ENCODE measurements at places on chromosomes 1 and 21.

GRCh38 chr1:7228252-7228961 lies 443.2 kb downstream of the CAMTA1 start:
- no peak for DNase-seq

GRCh38 chr21:42732033-42732410 lies 78.6 kb downstream of the PDE9A start:
- no peak for DNase-seq

GRCh38 chr1:214413315-214413714 lies 132.4 kb downstream of the SMYD2 start:
- no peak for DNase-seq

DNA sequence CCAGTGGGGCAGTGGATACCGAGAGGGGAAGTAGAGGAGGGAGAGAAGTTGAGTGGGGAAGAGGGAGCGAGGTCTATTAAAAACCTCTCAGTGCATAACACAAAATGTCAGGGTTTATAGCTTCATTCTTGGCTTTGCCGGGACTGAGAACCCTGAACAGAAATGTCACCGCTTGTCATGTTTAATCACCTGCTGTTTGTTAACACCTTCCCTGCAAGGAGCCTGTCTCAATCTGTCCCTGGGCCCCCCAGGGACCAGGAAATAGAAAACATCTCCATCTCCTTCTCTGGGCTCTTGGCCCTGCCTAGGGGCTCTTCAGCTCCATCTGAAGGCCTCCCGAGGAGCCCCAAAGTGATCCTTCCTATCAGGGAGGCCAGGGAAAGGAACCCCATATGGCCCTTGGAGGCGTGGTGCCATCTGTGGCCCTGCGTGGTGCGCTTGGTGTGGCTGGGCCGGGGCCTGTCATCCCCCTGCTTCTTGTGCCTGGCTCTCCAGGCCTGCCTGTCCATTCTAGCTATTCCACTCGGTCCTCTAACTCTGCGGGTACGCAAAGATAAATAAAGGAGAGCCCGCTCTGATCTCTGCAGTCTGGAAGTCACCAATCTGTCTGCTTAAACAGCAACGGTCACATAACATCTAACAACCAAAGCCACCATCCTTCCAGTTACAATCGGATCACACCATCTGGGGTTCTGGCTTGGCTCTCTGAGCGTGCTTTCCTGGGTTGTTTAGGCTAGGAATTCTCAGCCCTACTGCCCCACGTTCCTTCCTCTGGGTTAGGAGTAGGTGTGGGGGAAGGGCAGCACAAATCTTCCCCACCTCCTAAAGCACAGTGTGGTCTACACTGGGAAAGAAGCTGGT lies 113.8 kb downstream of the CASZ1 start:
- DNase-seq = no peak

DNA sequence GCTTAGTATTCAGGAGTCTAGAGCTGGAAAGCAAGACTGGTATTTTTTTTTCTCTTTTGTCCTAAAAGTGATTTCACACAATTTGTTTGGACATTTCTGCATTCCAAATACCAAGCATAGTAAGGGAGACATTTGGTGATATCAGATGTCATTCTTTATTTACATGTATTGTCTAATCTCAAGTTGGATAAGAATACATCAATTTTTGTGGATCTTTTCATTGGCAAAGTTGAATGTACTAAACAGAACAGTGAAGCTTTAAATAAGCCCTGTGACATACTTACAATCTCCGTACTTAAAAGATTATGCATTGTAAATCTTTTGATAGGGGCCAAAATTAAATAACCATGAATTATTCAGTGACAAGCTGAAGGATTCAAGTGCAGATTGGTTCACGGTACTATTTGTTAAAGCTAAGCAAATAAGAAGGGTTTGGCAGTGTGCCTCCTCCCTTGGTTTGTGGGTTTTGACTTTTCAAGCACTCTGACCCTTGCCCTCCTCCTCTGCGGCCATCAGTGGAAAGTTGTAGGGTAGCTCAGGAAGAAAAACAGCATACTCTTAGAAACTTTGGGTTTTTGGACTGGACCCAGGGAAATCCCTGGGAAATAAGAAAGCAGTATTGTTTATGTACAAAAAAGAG lies 663.7 kb downstream of the ADGRL2 start:
- DNase-seq = peak; percentile 89

- no peak for DNase-seq
These were observed 15.2 kb upstream of the SRP9 start for GRCh38 chr1:225762444-225762843.

Data from HAP-1 (cell line).